ENCODE measurements at places on chromosomes 12 and 14. TPM values are rescaled to one million over a fixed set of nuclear protein-coding genes. Genes with fewer than 3 reads are reported as not detected.

GDF3 gene
- polyA plus RNA-seq: 0.54 TPM

NOXRED1 gene
- 0.18 TPM for polyA plus RNA-seq

CPNE6 gene
- polyA plus RNA-seq: not detected

RHOJ gene
- polyA plus RNA-seq: 21.8 TPM

ISCA2 gene
- polyA plus RNA-seq: 18.4 TPM

NTF3 gene
- 10.0 TPM for polyA plus RNA-seq

RNASE2 gene
- 0.74 TPM for polyA plus RNA-seq

NRXN3 gene
- polyA plus RNA-seq: 1.3 TPM

SLC4A8 gene
- 1.0 TPM for polyA plus RNA-seq

SMIM41 gene
- not detected for polyA plus RNA-seq

DNA sequence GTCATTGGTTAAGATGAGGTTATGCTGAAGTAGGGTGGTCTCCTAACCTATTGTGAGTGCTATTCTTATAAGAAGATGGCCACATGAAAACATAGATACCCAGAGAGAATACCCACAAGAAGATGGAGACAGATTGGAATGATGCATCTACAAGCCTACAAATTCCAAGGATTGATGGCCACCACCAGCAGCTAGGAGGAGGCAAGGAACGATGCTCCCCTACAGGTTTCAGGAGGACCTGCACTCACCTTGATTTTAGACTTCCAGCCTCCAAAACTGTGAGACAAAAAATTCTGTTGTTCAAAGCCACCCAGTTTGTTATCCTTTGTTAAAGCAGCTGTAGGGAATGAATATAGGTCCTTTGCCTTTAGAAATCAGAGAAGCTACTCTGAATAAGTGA, 227.4 kb downstream of the NEDD1 start:
- DNase-seq: no peak

- no peak for DNase-seq
Measured at GRCh38 chr12:41074473-41074769, 113.7 kb upstream of the PDZRN4 start.

DNA sequence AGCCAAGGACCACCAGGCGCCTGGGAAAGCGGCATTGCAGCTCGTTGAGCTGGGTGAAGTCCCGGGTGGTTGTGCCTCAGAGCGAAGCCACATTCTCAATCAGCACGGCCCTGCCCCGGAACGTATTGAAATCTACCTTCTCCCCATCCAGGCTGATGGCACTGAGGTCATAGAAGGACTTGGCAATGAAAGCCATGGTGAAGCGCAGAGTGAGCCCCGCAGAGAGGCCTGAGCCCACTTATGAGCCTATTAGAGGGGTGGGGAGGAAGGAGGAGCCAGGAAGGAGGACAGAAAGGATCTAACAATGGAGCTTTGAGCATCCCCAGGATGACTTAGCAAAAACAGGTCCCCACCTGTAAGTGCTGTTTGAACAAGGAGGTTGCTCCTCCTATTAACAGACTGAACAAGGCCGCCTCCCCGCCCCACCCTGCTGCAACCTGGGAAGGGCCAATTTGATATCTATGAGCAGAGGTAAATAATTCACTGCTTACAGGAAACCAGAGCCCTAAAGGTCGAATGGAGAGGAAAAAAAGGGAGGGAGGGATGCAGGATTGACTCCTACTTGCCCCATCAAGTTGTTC, at the start of gene GPX2:
Gene GPX2, minus strand, starts transcription at position 215 of the 581 bp plus-strand sequence. Its CDS starts 19 bp downstream, at position 196.
- DNase-seq: no peak

DNA sequence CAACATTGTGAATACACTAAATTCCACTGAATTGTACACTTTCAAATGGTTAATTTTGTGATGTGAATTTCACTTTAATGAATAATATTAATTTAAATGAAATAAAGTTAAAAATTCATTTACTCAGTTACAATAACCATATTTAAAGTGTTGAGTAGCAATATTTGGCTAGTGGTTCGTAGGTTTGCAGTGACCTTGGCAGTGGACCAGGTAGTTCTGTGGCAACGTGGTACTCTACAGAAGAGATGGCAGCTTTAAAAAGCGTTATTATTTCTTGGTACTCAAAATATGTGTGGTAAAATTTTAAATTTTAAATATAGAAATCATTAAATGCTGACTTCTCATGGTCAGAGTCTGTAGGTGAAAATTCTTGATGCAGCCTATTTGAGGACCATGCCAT, 51.6 kb downstream of the AEBP2 start:
- no peak for DNase-seq

GRCh38 chr12:104684884-104685283, 228.1 kb downstream of the CHST11 start:
- peak; percentile 64 for DNase-seq

GRCh38 chr12:57602544-57602943, 2.1 kb upstream of the DTX3 start:
- no peak for DNase-seq

All from muscle of arm (tissue), 14 donors.